ENCODE measurements at places on chromosomes 12 and 14.

- DNase-seq = no peak
Measured at GRCh38 chr14:74575507-74575906, 36.5 kb downstream of the LTBP2 start.

GRCh38 chr12:120490833-120491512, 4.9 kb upstream of the DYNLL1 start:
- no peak for DNase-seq

DNA sequence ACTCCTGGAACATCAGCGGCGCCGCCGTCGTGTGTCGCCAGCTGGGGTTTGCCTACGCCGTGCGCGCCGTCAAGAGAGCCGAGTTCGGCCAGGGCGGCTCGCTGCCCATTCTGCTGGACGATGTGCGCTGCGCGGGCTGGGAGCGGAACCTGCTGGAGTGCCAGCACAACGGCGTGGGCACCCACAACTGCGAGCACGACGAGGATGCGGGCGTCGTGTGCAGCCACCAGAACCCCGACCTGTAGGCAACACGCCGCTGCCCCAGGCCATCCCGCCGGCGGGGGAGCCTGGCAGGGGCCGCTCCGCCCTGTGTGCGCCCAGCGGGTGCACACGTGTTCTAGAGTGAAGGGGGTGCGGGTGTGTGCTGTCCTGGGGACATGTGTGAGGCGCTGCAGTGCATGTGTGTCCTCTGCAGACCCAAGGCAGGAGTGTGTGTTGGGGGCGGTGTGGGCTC, 8.7 kb upstream of the CYP46A1 start:
- DNase-seq = no peak

DNA sequence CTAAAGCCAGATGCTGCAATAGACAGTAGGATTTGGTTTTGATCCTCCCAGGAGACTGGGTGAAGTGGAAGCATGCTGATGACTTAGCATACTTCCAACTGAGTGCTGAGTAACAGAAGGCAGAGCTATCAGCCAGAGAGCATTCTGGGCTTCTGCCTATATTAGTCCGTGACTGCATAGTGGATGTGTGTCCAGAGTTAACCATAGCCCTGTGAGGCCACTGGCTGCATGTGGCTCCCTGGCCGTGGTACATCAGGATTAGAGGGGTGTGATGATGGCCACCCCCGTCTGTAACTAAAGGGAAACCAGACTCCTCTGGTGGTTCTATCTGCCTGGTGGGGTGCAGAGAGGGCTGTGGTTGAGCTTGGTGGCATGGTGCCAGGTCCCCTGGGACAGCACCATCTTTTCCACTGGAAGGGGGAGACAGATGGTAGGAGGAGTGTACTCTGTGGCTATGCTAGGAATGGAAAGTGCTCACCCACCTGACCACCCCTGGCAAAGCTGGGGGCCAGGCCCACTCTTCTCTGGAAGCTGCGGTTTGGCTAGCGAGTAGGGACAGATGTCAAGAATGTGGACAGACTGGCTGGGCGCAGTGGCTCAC, 27.4 kb downstream of the ABCD4 start:
- DNase-seq = no peak

GRCh38 chr12:66688846-66689439, 10.1 kb upstream of the GRIP1 start:
- DNase-seq = no peak

DNA sequence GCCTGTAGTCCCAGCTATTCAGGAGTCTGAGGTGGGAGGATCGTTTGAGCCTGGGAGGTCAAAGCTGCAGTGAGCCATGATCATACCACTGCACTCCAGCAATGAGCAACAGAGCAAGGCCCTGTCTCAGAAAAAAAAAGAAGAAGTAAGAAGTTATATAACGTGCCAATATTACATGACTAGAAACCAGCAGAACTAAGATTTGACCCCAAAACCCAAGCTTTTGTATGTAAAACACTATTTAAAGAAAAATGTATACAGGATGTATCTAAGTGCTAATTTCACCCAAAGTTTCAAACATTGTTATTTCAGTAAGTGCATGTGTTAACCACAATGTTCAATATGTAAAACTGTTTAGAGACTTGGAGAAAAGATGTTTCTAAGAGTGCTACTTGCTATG, 94.7 kb downstream of the SLC5A8 start:
- DNase-seq = no peak

GRCh38 chr14:98592611-98593170, 679.3 kb downstream of the BCL11B start:
- no peak for DNase-seq

- no peak for DNase-seq
Measured at GRCh38 chr12:93530358-93530757, 42.1 kb upstream of the SOCS2 start.

DNA sequence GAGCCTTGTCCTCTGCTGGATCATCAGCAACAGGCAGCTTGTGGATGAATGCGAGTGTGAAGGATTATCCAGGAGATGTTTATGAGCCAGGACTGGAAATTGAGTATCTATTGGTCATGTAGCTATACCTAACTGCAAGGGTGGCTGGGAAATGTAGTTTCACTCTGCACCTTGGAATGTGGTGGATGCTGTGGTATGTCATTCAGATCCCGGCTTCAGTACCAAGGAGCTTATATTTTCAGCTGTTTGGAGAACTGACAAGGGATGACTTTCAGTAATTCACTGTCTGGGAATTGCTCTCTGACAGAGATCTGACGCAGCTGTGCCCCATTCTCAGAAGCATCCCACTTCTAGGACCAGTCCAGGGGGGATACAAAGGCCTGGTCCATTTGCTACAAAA, 792.3 kb upstream of the NOVA1 start:
- DNase-seq = no peak

DNA sequence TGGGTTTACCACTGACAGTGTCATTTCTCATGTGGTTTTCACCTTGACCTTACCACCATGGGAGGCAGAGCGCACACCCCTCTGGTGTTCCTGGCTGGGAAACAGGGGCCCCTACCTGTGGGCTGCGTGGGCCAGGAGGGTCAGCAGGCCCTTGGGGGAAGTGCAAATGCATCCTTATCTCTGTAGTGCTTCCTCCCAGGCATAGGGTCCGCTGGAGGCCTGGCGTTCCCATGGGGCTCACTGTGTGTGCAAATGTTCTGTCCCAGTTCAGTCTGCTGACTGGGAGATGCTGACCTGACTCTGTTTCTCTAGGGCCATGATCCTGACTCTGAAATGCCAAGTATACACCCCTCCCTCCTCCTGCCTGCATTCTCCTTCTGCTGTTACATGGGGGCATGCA, 81.3 kb downstream of the SLC25A47 start:
- no peak for DNase-seq

DNA sequence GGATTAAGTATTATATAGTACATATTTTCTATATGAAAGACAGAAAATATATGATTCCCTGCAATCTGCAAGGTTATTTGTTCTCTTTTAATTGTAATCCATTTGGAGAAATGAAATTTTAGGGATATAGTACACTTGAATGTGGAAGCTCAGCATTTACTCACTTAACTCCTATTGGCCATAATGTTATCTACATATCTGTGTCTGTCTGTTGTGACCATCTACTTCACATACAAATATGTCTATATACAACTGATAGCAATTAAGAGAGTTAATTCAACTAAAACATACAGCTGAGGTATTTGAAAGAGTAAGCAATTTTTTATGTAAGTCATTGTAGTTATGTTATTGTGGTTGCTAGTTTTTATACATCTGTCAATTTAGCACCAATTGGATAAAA, 12.9 kb downstream of the FOXG1 start:
- no peak for DNase-seq

GRCh38 chr14:26190646-26191045, 407.2 kb downstream of the NOVA1 start:
- no peak for DNase-seq

GRCh38 chr12:25682421-25682820, 129.3 kb upstream of the LMNTD1 start:
- DNase-seq = no peak

- no peak for DNase-seq
Measured at GRCh38 chr12:53051881-53052412, 2.1 kb downstream of the TNS2 start.

DNA sequence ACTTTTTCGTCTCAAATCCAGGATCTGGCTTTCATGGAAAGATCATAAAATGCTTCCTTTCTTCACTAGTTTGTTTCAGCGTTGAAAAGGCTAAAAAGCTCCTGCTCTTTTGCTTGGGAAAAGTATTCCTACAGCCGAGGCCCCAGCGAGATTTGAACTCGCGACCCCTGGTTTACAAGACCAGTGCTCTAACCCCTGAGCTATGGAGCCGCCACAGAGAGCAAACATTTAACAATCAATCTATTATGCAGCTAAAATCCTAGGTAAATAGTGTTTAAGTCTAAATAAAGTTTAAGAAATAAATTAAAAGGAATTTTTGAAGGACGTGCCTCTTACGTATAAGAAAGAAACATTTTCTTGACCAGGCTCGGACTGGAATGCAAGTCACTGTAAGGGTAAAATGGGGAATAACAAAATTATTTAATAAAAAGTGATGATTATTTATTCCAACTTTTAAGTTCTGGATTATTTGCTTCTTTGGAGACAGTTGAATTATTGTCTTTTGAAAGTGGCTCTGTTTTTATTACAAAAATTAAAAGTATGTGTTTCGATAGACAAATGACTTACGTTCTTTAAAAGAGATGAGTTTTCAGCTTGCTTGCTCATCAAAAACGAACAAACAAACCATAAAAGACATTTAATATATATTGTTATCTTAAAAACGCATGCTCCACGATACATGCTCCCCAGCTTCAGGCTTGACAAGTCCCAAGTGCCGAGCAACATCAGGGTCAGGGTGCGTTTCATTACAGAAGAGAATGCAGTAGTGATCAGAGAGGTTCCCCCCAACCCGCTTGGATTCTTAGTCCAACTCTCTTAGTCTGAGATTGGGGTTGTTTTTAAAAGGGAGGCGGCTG, 10.2 kb downstream of the OR6S1 start:
- DNase-seq = no peak

- DNase-seq = no peak
Measured at GRCh38 chr12:3727354-3727753, 25.6 kb downstream of the CRACR2A start.

- DNase-seq = no peak
Measured at GRCh38 chr14:62179367-62180018, 417.3 kb downstream of the SNAPC1 start.

- DNase-seq = peak; percentile 98
Measured at GRCh38 chr12:569803-570434, 93.3 kb downstream of the NINJ2 start.

GRCh38 chr12:106126441-106127337, 12.1 kb downstream of the NUAK1 start:
- no peak for DNase-seq

DNA sequence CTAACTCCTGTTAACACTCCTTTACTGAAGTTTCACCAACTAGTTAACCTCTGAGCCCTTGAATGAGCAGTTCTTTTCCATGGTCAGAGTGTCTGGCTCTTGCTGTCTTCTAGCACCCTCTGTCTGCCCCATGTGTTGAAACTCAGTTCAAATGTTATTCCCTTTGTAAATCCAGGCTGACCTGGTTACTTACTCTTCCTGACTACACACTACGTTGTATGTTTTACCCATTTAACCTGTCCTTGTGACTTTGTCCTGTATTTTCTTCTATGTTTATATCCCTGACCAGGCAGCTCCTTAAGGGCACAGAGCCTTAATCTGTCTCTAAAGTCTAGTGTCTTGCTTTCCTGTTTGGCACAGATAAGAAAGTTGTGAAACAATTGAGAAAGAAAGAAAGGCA, 389.0 kb upstream of the RPL10L start:
- DNase-seq = no peak

DNA sequence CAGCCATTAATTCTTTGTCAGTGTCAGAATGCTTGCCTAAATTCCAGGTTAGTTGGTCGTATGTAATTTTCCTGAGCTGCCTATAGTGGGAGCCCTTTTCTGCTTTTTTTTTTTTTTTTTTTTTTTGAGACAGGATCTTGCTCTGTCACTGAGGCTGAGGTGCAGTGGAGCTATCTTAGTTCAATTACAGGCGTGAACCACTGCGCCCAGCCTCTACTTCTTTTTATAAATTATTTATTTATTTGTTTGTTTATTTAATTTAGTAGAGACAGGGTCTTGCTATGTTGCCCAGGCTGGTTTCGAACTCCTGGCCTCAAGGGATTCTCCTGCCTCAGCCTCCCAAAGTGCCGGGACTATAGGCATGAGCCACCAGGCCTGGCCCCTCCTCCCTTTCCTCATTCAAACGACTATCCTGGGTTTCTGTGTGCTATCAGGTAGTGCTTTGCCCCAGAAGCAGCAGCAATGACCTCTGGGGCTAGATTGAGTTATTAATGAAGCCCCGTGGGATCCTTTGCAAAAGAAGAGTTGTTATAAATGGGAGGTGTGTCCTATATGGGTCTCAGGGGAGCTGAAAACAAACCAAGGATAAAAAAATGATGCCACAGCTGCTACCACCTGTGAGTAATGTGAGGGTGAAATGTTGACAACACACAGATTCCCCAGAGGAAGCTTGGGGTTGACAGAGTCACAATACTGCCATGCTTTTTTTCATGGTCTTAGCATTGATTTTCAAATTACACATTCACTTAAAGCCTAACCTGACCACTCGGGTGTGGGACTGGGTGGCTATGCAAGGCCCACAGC, 34.6 kb upstream of the NFKBIA start:
- DNase-seq = no peak

- no peak for DNase-seq
Measured at GRCh38 chr12:13102461-13103195, 839 bp downstream of the GSG1 start.

DNA sequence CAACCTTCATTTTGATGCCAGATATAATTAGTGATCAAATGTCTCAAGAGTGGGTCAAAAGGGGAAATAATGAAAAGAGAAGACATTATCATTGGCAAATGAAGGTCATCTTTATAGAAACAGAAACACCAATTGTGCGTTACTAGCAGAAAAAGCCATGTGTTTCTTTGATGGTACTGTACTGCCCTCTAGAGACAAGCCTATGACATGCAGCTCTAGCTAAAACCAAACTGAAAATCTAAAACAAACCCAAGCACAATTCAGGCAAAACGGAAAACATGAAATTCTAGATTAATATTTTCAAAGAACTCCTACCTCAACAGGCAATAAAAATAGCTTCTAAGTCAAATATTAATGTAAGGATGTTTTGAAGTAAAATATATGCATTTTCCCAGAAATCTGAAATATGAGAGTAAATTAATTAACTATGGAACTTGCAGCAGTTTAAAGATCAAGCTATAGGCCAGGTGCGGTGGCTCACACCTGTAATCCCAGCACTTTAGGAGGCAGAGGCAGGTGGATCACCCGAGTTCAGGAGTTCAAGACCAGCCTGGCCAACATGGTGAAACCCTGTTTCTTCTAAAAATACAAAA, 115.4 kb downstream of the KLHL28 start:
- DNase-seq = no peak

Data from GM12892 (cell line).